Astrocyte of the hippocampus (primary cell): ENCODE measurements at places on chromosomes 12 and 14.

GRCh38 chr14:69485701-69486100 lies 1.2 kb downstream of the PLEKHD1 start:
- DNase-seq, result no peak

DNA sequence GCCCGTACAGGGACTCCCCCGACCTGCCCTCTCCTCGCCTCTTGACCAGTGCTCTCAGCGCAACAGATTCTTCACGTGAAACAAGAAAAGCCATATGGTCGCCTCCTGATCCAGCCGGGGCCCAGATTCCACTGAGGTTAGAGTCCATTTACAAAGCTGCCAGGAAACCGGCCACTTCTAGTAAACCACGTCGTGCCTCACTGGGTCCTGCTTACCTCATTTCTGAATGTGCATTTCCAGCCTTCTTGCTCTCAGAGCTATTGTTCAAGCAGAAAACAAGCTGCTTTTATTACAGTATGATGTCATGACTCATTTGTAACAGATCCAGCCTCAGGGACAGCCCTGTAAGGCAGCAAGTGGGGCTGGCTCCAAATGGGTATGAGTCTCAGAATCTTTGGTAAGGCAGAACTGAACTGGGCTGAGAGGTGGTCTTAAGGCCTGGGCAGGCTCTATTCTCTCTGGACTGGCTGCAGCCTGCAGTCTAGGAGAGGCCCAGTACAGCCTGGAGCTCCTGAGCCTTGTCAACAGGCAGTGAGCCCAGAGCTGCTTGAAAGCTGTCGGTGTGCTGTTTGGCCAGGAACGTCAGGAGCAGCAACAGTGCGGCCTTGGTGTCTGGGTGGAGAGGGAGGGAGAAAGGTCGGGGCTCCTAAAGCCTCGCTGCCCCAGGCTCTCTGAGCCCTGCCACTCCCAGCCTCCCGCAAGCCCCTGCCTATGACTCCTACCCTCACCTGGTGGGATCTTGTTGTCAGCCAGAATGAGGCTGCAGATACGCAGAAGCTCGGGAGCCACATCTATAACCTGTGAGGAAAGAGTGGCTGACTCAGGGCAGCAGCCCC lies 8.3 kb downstream of the REC8 start:
- peak; percentile 91 for DNase-seq

DNA sequence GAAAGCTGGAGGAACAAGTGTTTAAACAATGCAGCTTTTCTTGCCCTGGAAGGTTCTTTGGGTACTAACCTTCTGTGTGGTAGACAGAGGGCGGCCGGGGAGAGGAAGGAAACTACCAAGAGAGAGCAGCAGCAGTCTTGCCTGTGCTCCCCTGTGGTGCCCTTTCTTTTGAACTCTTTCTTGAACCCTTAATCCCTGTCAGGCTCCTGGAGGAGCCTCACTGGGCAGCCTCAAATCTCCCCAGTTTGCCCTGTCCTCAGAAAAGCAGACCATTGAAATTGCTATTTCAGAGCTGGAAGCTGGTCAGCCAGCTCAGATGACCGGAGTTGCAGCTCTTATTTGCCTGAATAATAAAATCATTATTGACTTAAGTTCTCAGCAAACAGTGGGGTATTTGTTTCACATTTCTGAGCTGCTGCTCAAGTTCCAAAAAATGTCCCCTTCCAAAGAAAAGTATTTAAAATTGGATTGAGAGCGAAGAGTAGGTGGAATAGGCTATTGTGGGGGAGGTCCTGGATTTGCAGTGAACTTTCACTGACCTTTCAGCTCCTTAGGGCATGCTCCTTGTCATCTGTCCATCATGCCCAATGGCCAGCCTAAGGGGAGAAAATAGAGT lies 42.1 kb upstream of the RNASE3 start:
- DNase-seq, result no peak

- DNase-seq, result no peak
Measured at GRCh38 chr12:67804168-67804567, 155.6 kb downstream of the DYRK2 start.

- no peak for DNase-seq
Measured at GRCh38 chr14:99287269-99287942, 15.4 kb upstream of the BCL11B start.

GRCh38 chr14:67411370-67411769 lies 595 bp downstream of the PLEK2 start:
- DNase-seq, result no peak

DNA sequence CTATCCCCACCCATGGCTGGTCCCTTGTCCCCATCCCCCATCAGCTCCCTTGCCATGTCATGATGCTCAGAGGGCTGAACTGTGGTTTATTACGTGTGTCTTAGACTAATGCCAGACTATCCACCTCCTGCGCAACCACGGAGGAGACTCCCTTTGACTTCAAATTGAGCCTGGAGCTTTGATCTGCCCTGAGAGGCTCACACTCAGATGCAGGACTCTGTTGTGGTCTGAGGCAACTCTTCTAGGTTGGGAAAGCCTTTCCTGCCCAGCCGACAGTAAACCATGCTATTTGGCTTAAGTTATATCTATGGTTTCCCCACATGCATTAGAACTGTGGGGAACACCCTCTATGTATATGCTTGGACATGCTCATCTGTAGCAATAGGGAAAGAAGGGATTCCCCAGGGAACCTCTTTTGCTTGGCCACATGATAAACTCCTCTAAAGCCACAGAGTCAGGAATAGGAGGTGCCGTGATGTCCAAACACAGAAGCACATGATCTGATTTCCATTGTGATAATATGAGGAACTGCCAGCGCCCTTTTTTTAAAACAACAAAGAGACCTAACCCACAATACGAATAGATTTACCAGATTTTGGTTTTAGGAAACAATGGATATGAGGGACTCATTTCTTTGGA lies 11.1 kb upstream of the LGALS3 start:
- DNase-seq, result peak; percentile 52
